ENCODE measurements at places on chromosomes 4 and X. TPM values are rescaled to one million over a fixed set of nuclear protein-coding genes. Genes with fewer than 3 reads are reported as not detected.

DNA sequence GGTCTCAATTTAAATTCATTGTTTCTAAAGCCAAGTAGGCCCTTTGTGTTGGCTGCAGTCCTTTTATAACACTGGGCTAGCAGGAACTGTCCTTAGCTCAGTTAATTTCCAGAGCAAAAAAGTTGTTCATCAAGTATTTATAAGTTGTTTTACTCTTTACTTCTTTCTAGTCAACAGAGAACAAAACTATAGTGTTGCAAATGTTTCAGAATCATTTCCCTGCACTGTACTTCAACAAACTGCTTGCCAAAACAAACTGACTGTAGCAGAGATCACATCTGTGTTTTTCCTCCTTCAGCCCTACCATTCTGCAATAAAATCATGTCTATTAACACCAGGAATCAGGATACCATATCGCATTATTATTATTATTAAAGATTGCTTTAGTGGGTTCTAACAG, 168.5 kb upstream of the SH3RF1 start:
- no peak for DNase-seq

GRCh38 chr4:86032476-86033022, 327.3 kb downstream of the MAPK10 start:
- DNase-seq = peak; percentile 29

The SLITRK2 gene
- polyA plus RNA-seq = 0.15 TPM

The SLC6A8 gene
- 138 TPM for polyA plus RNA-seq

The IL2 gene
- not detected for polyA plus RNA-seq

The CD99 gene
- 302 TPM for polyA plus RNA-seq

All from heart left ventricle (tissue), 16 donors.